Suprapubic skin (tissue), 4 donors: ENCODE measurements at places on chromosomes 5 and 9.

- DNase-seq: no peak
These were observed 37.9 kb downstream of the SEMA5A start for GRCh38 chr5:9507974-9508373.

DNA sequence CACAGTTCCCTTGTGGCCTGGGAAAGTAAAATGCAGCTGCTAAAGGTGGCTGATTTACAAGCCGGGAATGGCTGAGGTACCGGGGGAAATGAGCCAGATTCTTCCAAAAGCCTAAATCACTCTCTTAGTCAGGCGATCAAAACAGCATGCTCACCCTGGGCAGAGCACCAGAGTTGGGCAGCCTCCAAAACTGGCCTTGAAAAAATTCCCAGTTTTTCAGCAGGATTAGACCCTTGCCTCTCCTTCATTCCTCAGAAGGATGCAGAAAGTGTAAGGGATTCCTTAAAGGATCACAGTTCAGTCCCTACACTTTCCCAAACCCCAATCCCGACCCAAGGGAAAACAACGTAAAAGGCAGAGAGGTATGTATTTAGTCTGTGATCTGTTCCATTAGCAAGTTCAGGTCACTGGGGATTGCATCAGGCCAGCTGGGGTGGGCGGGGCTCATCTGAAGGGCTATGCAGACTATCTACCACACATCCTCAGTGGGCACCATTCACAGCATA lies 16.9 kb downstream of the TMEM174 start:
- DNase-seq: no peak

GRCh38 chr5:74765929-74766328 lies 988 bp downstream of the GFM2 start:
- DNase-seq: no peak

DNA sequence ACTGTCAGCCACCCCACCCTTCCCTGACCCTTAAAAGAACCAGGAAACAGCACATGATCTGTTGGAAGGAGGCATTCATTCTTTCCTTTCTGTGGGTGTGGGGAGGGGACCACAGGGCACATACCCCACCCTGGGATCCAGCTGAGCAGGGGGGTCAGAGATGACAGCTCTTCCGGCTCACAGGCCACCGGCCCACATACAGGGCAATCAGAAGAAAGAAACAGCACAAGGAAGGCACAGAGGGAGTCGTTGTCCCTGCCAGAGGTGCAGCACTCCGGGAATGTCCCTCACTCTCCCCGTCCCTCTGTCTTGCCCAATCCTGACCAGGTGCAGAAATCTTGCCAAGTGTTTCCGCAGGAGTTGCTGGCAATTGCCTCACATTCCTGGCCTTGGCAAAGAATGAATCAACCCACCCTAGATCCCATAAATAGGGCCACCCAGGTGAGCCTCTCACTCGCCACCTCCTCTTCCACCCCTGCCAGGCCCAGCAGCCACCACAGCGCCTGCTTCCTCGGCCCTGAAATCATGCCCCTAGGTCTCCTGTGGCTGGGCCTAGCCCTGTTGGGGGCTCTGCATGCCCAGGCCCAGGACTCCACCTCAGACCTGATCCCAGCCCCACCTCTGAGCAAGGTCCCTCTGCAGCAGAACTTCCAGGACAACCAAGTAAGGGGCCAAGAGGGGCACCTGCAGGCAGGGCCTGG lies at the start of gene LCN2:
Gene LCN2 (plus strand): TSS at position 453 of the 701 bp plus-strand sequence. CDS start 73 bp downstream, at position 526.
- DNase-seq: peak; percentile 52

GRCh38 chr5:98483301-98483685 lies 290.2 kb upstream of the RGMB start:
- DNase-seq: no peak

DNA sequence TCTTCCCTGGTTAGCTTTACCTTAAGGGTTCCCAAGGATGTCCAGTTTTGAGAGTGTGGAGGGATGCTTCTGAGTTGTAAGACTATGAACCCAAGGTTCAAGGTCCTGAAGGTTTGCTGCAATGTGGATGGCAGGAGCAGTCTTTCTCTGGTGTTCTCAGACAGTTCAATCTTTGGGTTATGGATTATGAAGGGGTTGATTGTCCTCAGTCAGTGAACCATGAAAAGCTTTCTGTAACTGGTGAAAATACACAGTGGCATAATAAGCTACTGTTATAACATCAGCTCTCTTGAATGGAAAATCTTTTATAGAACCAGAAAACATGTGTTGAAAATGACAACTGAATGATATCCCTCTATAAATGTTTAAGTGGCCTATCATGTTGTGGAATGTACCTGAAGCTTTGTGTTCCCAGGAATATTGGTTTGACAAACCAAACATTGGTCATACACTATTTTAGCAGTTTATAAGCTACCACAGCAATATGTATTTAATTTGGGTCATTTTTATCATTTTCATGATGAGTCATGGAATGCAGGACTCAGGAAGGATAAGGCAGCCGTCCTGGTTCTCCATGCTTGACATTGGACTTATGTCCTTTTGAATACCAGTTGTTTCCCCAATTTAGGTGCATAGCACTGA lies 1041.8 kb upstream of the ARRDC3 start:
- DNase-seq: no peak

DNA sequence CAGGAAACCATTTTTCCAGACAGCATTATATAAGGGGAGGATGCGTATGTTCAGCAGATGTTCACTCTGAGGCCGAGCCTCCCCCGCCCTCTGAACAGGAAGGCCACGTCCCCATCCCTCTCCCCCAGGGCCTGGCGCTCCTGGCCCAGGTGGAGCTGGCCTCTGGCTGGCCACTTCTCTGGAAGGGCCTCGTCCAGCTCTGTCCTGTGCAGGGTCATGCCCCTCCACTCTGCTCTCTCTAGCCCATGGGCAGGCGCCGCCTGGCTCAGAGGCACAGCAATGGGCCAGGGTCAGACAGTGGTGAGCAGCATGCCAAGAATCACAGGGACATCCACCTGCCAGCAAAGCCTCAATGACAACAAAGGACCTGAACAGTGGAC lies 34.2 kb downstream of the ADAMTS2 start:
- DNase-seq: peak; percentile 46
